Activated CD8-positive, alpha-beta memory T cell treated with anti-CD3 and anti-CD28 coated beads for 4 hours (primary cell): ENCODE measurements at places on chromosomes 6 and 20.

GRCh38 chr6:162636167-162636566 lies 91.4 kb downstream of the PRKN start:
- DNase-seq, result no peak

- no peak for DNase-seq
These were observed 31.0 kb upstream of the SALL4 start for GRCh38 chr20:51833326-51833725.

DNA sequence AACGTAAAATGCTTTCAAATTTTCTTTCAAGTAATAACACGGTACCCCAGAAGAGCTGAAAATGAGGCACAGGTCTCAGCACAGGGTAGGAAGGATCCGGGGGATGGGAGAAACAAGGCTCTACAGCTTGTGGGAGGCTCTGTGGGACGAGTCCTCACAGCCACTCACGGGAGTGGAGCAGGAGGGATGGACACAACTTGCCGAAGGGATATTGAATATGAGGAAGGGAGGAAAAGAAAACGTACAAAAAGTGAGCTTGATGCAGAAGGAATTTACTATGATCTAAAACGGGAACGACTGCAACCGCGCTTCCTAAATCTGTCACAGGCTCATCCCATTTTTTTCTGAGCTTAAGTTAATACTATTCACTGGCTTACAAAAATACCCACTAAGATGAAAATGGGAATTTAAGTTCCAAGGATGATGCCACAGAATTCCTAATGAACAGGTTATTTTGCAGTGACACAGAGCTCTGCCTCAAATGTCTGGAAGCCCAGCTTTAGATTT lies 72.9 kb downstream of the FYN start:
- no peak for DNase-seq

- no peak for DNase-seq
These were observed 13.1 kb downstream of the UTRN start for GRCh38 chr6:144298194-144298593.
